A549 (cell line): ENCODE measurements at places on chromosomes 3 and 15.

DNA sequence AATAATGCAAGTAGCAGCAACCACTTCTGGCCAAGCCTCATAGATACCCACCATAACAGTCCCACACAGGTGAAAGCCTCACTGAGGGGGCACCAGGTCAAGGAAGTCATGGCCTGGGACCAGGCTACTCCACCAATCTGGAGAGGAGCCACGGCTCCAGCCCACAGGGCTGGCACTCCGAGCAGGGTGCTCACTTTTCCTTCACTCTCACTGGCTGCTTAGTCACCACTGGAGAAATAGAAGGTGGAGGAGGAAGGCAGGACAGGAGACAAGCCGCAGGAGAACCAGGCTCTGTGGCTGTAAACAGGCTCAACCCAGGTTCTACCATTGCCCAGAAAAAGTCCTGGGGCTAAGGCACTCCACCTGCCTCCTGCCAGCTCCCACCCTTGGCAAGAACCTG is 1.2 kb downstream of the USP19 start:
- DNase-seq, result no peak

- no peak for DNase-seq
These were observed 53.3 kb downstream of the PPP2R3A start for GRCh38 chr3:136018876-136019275.

DNA sequence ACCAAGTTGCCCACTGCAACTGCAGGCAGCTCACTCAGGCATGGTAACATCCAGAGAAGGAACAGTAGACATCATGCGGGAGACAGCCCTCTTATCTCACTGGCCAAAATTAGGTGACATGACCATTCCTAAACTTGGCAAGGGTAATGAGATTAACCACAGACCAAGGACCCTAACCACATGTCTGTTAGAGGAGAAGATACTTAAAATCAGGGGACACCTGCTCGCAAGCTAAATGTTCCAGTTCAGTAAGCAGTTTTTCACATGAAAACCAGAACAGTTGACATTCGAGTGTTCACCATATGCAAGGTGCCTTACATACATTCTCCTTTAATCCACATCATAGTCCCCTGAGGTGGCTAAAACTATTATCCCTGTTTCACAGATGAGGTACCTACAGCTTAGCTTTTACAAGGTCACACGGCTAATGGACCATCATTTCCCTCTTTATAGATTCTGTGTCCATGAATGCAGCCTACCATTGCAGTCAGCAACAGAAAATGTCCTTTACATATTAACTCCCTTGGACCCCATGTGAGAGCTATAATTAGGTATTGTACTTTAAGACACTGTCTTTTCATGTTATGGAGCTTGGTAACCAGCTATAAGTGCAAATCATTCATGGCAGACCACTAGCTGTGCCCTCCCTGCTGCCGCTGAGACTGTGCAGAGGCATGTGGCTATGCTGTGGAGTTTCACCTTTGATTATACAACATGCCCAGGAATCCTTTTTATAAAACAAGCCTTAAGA is 154.1 kb downstream of the LIPC start:
- DNase-seq, result no peak

- no peak for DNase-seq
These were observed 3.9 kb downstream of the ZNF197 start for GRCh38 chr3:44628716-44629115.

GRCh38 chr3:29513236-29513635 is 232.4 kb downstream of the RBMS3 start:
- DNase-seq, result no peak
